ENCODE measurements at places on chromosomes 7 and 10. TPM values are rescaled to one million over a fixed set of nuclear protein-coding genes. Genes with fewer than 3 reads are reported as not detected.

The DPCD gene
- total RNA-seq, result 22.7 TPM

The RELN gene
- total RNA-seq, result 16.5 TPM

The GNG11 gene
- total RNA-seq, result 3.5 TPM

The GPAM gene
- 24.5 TPM for total RNA-seq

The VWDE gene
- total RNA-seq, result 1.4 TPM

The IQCE gene
- total RNA-seq, result 51.8 TPM

The SPDYE11 gene
- not detected for total RNA-seq

The SFTPD gene
- total RNA-seq, result 3.3 TPM

The AFAP1L2 gene
- total RNA-seq, result 25.2 TPM

The CCDC172 gene
- total RNA-seq, result not detected

The OR6V1 gene
- total RNA-seq, result not detected

The NUPR2 gene
- total RNA-seq, result 0.95 TPM

The SOSTDC1 gene
- 9.4 TPM for total RNA-seq

The HIPK2 gene
- total RNA-seq, result 119 TPM

The LFNG gene
- total RNA-seq, result 19.2 TPM

The CHCHD2 gene
- total RNA-seq, result 262 TPM
